ENCODE measurements at places on chromosomes 16 and 17. TPM values are rescaled to one million over a fixed set of nuclear protein-coding genes. Genes with fewer than 3 reads are reported as not detected.

The SDR42E2 gene
- total RNA-seq = not detected

The NDUFAB1 gene
- total RNA-seq = 91.7 TPM

The KRTAP4-9 gene
- total RNA-seq = not detected

The STH gene
- not detected for total RNA-seq

The TBC1D3K gene
- total RNA-seq = not detected

The CCL5 gene
- total RNA-seq = not detected

The RAP1GAP2 gene
- 1.1 TPM for total RNA-seq

The RUNDC3A gene
- total RNA-seq = 0.85 TPM

The ST6GALNAC2 gene
- 2.4 TPM for total RNA-seq

The PNMT gene
- 0.60 TPM for total RNA-seq

The TMEM92 gene
- total RNA-seq = 0.09 TPM

The NPIPA2 gene
- total RNA-seq = 0.58 TPM

The MYH10 gene
- total RNA-seq = 273 TPM

The CA7 gene
- not detected for total RNA-seq

The HBA2 gene
- total RNA-seq = not detected

The SPATA33 gene
- 2.0 TPM for total RNA-seq

The SLC5A2 gene
- not detected for total RNA-seq

The RHOT1 gene
- 18.8 TPM for total RNA-seq

The OTOP3 gene
- not detected for total RNA-seq

Measured in pericardium fibroblast (primary cell).